ENCODE measurements at places on chromosomes 4 and X.

DNA sequence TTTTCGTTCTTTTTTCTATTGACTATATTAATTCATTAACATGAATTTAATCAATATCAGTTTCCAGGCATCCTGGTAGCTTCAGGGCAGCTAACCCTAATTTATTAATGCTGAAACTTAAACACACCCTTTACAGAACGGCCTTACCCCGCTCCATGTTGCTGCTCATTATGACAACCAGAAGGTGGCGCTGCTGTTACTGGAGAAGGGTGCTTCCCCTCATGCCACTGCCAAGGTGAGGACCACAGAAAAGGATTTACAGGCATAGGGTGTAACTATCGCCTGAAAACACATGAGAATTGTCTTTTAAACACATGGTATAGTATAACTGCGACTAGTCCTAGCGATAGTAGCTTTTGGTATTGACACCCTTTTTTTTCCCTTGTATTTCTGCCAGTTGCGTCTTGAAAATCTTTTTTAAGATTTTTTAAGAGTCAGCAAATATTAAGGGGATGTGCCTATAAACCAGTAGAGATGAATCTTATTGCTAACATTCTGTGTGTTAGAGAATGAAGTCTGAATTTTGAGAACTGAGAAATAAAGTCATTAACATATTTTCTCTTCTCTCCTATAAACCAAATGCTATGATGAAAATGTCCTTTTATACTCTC lies 229.0 kb downstream of the ANK2 start:
- peak; percentile 67 for DNase-seq

DNA sequence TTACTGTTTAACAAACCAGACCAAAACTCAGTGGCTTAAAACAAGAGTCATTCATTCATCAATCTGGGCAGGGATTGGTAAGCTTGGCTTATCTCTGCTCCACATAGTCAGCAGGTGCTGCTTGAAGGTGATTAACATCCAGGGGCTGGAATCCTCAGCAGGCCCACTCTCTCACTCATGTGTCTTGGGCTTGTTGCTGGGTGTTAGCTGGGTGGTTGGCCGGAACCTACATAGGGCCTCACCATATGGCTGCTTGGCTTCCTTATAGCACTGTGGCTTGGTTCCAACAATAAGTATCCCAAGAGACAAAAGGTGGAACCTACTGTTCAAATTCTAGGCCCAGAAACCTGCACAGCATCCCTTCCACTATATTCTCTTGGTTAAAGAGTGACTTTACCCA lies 125.0 kb downstream of the RASGEF1B start:
- DNase-seq: no peak

GRCh38 chr4:38302910-38303309 lies 342.7 kb downstream of the PTTG2 start:
- DNase-seq: no peak

GRCh38 chr4:6105311-6105911 lies 87.2 kb upstream of the C4orf50 start:
- no peak for DNase-seq

DNA sequence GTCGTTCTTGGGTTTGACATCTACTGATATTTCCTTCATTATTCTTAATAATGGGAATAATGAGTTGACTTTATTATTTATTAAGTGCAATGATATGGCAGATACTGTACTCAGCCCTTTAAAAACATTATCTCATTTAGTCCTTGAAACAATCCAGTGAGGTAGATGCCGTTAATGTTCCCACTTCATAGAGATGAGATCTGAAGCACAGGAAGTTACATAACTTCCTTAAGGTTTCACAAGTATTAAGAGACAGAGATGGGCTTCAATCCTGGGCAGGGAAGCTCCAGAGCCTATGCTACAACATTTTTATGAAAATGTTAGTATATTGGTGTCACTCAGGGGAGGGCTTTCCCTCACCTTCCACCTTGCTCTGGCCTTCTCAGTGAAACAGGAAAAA lies 9.7 kb upstream of the KLHL13 start:
- no peak for DNase-seq

- DNase-seq: no peak
Measured at GRCh38 chrX:4844376-4844775, 1130.9 kb upstream of the PRKX start.

DNA sequence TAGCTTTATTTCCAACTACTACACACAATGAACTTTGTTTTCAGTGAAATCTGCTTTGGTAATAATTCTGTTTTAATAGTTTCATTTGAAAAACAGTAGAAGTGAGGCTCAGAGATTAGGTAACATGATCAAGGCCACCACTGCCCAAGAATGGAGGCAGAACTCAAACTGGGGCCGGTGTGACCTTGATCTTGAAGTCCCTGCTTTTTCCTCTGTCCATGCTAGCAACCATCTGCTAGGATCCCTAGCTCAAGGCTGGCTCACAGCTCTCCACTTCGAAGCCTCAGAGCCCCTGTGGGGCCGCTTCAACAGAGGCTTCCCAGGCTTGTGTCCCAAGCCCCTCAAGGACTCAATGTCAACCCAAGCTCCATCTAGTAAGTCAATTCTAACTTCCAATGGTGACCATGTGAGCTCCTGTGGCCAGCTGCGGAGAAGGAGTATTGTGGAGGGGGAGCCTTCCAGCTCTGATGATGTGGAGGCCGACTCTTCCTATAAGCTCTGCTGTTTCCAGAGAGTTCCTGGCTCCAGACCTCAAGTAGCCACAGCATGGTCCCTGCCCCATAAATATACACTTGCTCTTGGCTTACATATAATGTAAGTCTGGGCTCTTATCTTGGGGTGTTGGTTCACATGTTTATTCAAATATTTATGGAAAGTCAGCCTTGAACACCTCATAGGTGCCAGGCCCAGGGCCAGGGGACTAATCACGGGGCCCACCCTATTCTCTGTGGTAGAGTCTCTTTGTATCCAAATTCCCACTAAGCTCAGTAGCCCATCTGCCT lies 14.9 kb downstream of the ELF4 start:
- no peak for DNase-seq

GRCh38 chr4:156006192-156006591 lies 52.5 kb upstream of the CTSO start:
- DNase-seq: no peak

DNA sequence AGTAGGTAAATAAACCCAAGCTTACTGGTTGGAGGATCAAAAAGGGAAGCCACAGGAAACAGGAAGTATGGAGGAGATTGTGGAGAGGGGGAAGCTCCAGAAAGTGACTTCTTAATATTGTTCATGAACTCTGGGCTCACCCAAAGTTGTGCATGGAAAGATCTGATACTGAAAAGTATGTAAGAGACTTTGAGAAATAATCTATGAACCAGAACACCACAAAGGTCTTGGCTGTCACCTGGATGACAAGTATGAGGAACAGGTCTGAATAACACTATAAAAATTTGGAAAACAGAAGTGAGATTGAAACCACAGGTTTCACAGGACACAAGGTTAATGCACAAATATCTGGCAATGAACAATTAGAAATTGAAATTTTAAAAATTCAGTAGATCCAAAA lies 567.4 kb downstream of the INPP4B start:
- no peak for DNase-seq

DNA sequence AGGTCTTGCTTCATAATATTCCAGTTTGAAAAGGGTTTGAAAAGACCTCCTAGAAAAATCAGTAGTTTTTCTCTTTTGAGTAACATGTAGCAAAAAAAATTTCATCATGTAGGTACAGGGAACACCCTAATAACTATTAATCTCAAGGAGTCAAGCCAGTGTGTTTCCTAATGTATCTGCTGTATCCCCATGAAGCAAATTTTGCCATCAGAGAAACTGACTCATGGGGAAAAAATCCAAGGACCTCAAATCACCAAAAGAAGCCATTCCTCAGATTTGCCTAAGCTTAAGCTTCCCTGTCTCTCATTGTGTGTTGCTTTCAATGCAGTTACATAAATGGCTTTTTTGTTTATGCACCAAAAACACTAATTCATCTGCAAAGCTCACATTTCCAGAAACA lies 29.7 kb downstream of the F9 start:
- DNase-seq: no peak

Measured in spinal cord (tissue), 10 donors.